ENCODE measurements at places on chromosomes 1 and 21.

DNA sequence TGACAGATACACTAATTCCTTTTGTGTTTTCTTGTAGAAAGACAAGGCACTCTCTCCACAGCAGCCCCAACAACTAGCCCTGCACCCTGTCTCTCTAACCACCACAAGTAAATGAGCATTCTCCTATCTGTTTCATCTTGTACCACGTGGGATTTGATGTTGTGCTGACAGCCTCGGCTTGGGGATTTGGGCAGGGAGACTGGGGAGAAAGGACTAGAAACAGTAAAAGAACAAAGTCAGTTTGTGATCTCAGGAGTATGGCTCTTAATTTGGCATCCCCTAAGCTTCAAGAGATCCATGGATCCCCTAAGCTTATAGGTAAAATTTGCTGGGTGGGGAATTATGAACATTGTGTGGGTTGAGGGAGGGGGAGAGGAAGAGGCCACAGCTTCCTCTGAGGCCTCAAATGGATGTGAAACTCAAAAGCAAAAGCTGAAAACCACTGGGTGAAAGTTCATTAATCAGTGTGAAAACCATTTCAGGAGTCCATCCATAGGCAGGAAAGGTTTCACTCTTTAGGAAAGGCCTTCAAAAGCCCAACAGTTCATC lies 3.1 kb downstream of the C1orf162 start:
- DNase-seq, result peak; percentile 22

DNA sequence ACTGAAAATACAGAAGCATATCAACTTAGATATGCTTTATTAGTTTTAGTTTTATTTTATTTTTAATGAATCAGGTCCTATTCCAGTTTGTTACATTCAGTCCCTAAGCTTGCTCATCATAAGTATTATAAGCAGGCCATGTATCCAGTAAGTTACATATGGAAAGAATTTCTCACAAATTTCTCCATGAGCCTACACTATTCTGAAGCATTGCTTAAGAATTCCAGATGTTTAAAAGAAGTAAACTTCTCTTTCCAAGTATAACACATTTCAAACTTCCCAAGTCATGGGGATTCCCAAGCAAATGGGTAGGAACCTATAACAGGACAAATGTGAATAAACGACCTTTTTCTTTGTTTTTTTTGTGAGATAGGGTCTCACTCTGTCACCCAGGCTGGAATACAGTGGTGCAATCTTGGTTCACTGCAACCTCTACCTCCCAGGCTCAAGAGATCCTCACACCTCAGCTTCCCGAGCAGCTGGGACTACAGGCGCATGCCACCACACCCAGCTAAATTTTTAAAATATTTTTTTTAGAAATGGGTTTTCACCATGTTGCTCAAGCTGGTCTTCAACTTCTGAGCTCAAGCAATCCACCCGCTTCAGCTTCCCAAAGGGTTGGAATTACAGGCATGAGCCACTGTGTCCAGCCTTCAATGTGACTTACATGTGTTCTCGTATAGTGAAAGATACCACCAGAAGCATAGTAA lies 39.0 kb downstream of the ST7L start:
- no peak for DNase-seq

GRCh38 chr1:47978486-47978885 lies 18.7 kb downstream of the TRABD2B start:
- no peak for DNase-seq

DNA sequence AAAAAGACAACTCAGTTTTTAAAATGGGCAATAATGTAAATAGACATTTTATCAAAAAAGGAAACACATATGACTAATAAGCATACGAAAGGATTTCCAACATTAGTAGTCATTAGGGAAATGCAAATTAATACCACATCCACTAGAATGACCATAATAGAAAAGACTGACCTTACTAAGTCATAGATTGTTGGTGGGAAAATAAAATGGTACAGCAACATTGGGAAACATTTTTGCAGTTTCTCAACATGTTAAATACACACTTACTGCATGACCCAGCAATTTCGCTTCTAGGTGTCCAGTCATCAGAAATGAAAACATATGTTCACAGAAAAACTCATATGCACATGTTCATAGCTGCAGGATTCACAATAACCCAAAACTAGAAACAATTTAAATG lies 29.9 kb upstream of the SLC44A3 start:
- DNase-seq, result peak; percentile 54

- DNase-seq, result no peak
Measured at GRCh38 chr1:220604926-220605325, 77.0 kb downstream of the MARK1 start.

DNA sequence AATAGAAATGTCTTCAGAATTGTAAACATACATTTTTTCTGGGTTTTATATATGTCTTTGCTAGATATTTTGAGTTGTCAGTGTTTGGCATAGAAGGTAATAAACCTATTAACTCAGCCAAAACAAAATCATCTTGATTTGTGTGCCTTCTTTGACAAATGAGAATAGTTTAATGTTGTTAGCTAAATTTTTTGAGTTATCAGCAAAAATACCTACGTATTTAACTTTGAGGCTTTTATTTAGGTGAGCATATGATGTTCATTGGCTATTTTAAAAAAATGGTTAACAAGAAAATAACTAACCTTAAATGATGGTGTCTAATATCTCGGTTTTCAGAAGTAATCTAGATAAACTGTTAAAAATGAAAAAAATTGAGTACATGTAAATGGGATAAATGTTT lies 83.2 kb upstream of the SLC5A9 start:
- no peak for DNase-seq

- peak; percentile 43 for DNase-seq
Measured at GRCh38 chr21:25350056-25350455, 257.2 kb downstream of the MRPL39 start.

DNA sequence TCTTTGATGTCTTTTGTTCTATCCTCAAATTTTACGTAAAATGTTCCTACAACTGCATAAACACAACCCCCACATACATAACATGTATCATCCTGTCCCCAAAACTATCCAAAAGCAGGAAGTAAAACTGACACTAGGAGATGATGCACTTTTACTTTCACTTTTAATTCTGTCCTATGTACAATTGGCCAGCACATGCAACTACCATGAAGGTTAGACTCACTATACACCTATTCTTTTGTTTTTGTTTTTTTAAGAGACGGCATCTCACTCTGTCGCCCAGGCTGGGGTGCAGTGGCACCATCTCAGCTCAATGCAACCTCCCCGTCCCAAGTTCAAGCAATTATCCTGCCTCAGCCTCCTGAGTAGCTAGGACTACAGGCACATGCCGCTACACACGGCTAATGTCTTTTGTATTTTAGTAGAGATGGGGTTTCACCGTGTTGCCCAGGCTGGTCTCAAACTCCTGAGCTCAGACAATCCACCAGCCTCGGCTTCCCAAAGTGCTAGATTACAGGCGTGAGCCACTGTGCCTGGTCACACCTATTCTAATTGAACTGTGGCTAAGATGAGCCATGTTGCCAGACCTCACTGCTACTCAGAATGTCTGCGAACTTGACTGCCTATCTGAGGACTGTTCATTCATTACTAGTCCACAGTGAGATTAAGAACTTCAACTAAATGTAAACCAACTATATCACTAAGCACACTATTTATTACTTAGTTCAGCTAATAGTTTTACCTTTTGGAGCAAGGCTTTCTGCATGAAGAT lies 48.0 kb downstream of the TOR3A start:
- peak; percentile 52 for DNase-seq

DNA sequence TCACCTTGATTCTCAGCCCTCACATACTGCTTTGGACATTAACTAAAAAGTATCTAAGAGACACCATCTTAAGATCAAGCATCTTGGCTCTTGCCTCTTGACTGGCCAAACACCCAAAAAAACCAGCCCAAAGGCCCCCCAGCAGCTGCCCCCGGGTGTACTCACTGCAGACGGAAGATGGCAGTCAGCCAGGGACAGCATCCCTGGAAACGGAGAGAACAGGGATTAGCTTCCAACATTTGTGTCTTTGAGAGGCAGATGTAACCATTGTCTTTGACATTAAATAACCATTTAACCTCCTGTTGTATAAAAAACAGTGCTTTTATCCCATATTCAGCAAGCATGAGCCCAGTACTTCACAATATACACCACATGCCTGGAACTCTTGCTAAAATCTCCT lies 11.3 kb downstream of the TMEM63A start:
- no peak for DNase-seq

DNA sequence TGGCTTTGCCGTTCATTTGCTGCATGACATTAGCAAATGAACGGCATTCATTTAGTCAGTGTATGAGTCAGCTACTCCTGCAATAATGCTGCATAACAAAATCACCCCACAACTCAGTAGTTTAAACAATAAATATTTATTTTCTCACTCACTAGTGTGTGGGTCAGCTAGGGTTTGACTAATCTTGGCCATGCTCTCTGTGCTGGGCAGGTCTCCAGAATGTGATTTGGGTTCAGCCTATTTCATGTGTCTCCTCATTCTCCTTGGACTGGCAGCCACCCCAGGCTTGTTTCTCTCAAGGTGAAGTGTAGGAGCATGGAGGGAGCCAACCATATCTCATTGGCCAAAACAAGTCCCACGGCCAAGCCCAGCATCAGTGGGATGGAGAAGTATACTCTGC lies 104.3 kb downstream of the LACTBL1 start:
- DNase-seq, result no peak

DNA sequence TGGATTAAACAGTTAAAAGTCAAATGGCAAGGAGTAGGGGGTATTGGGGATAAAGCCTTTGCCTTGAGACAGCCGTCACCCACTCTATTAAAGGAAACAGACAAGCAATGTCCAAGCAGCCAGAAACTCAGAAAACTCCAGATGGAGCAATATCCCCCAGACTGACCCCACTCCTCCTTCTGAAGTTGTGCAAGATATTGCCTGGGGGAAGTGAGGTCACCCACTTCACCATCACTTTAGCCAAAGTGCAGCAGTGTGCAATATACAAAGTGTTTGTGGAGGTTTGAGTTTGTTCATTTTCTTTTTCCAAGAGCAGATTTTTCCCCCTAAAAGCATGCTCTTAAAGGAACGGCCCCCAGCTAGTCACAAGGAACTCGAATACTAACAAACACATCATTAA lies 125.1 kb downstream of the ETS2 start:
- peak; percentile 88 for DNase-seq

DNA sequence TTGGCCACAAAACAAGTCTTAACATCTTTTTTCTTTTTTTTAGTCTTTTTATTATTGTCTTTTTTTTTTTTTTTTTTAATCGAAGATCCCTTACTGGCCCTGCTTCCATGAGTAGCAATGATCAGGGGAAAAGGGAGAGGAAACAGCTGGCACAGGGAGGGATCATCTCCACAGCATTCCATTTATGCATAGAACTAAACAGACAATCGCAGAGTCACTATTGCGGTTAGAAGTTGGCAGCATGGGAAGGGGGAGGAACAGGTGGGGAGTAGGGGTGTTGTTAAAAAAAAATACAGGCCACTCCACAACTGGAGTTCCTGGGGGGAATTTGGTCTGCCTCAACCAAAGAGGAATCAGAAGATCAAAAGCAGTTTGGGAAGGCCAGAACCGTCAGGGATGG lies 55.4 kb downstream of the C1orf185 start:
- DNase-seq, result no peak

- DNase-seq, result no peak
Measured at GRCh38 chr21:45872902-45873301, 108.7 kb upstream of the COL6A1 start.
